GM18507 (cell line): ENCODE measurements at places on chromosomes 16 and 17.
A peak's percentile ranks its signal among the peaks of the same experiment; 100 is the strongest.

- DNase-seq = no peak
Observed at GRCh38 chr16:47310792-47311211, 150.1 kb downstream of the ITFG1 start.

- no peak for DNase-seq
Observed at GRCh38 chr17:75932852-75933251, 8.0 kb downstream of the FBF1 start.

GRCh38 chr16:77564791-77565390 lies 130.1 kb upstream of the ADAMTS18 start:
- DNase-seq = no peak

DNA sequence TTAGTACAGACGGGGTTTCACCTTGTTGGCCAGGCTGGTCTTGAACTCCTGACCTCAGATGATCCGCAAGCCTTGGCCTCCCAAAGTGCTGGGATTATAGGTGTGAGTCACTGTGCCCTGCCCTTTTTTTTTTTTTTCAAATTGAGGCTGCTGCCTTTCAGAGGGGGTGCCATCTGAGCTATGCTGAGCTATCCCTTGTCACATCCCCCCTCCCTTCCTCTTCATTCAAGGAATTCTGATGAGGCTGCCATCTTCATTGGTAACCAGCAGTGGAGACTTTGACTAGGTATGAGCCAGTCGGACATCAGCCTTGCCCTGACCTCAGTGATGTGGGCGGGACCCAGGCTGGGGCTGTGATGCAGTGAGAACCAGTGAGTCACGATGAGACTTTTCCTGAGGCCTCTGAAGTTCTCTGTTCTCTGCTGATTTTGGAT lies 24.4 kb upstream of the GPT2 start:
- DNase-seq = no peak

DNA sequence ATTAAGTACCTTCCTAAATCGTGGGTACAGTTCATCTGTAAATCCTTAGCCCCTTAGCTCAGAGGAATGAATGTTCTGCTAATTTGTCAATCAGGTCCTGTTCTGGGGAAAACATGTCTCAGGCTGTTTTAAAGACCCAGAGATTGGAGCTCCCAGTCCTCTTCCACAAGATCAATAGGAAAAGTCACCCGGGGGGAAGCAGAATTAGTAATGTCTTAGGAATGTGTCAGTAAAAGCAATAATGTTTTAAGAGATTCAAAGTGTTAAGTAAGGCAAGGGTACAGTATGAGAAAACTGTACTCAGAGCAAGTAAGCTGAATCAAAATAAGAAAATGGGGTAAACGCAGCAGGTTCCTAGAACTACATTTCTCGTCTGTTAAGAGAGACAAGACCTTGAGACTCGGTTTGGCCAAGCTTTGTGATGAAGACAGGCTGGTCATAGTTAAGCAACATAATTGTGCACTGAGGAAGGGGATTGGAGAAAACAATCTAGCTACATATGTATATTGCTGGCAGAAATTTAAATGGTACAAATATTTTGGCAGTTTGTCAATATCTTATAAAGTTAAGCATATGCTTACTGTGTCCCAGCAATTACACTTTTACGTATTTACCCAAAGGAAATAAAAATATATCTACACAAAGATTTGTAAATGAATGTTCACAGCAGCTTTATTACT lies 192.9 kb upstream of the C17orf78 start:
- no peak for DNase-seq

GRCh38 chr17:40350689-40351358 lies 13.7 kb downstream of the GJD3 start:
- DNase-seq = no peak

DNA sequence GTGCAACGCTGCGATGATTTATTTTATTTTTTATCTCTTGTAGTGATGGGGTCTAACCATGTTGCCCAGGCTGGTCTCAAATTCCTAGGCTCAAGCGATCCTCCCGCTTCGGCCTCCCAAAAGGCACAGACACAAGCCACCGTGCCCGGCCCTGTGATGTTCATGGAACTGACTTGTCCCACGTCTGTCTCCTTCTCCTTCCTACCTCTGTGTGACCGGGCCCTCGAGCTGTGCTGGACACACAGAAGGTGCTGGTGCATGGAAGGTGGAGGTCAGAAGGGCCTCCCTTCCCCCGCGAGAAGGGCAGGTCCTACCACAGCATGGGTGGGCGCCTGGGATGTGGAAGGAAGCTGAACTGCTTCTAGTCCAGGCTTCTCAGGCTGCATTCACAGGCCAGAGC lies 88.0 kb downstream of the SEC14L1 start:
- no peak for DNase-seq

DNA sequence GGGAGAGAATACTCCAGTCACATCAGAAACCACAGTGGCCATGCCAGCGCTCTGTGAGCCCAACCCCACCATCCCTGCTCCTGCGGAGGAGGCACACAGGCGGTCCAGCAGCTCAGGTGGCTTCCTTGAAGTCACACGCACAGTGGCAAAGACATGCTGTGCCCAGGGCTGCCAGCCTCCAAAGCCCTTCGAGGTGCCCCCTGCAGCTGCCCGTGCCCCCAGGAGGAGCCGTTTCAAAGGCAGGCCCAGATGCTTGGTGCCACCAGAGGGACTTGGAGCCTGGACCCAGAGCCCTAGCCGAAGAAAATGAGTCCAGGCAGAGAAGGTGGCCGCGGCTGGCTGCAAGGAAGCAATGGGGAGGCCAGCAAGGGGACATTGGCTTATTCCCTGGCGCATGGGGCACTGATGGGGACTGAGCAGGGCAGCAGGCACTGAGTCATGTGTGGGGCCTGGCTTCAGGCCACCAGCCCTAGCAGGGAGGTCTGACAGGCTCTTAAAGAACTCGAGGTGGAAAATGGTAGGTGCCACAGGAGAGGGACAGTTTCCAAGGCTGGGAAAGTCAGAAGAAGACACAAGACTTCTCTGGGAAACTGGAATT lies 17.2 kb upstream of the CACNG1 start:
- no peak for DNase-seq

DNA sequence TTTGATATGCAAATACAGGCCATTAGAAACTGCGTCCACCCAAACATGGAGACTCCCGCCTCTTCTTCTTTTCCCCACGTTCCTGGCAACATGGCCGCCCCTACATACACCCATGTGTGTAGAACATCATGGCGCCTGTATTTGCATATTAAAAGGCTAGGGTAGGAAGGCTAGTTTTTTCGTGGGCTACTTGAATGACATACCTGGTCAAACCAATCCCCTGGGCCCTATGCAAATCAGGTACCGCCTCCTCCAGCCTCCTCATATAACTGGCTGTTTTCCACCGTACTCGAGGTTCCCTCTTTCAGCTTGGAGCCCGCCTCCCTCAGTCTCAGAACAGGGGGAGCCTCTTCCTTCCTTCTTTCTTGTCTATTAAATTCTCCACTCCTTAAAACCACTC lies 840 bp upstream of the CD300LB start:
- no peak for DNase-seq

GRCh38 chr16:50838165-50838564 lies 96.3 kb downstream of the CYLD start:
- DNase-seq = no peak

DNA sequence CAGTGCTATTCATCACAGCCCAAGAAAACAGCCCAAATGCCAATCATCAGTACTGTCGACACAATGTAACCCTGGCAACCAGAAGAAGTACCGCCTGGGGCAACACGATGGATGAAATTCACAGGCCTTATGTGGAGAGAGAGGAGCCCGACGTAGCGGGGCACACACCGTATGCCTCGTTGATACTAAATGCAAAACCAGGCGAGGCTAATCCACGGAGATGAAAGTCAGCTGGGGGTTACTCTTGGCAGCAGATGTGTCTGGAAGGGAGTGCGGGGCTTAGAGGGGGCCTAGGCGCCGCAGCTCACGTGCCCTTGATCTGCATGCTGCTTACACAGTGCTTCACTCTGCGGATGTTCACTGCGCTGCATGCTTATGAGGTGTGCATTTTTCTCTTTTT lies 29.8 kb downstream of the ITGAE start:
- DNase-seq = no peak

DNA sequence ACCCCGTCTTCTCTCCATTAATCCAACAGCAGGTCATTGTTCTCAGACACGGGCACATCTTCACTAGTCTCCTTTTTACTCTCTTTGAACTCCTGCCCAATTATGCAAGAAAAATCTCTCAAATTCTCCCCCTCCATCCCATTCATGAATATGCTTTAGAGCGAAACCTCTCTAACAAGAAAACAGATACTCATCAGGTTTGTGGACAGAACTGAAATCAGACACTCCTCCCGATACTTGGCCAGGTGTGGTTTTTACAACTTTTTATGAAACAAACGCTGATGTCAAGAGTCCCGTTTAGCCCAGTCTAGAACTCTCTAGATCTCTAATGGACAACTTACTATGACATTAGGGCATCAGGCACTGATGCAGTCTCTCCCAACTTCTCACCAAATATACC lies 40.9 kb downstream of the PIK3R5 start:
- DNase-seq = no peak

DNA sequence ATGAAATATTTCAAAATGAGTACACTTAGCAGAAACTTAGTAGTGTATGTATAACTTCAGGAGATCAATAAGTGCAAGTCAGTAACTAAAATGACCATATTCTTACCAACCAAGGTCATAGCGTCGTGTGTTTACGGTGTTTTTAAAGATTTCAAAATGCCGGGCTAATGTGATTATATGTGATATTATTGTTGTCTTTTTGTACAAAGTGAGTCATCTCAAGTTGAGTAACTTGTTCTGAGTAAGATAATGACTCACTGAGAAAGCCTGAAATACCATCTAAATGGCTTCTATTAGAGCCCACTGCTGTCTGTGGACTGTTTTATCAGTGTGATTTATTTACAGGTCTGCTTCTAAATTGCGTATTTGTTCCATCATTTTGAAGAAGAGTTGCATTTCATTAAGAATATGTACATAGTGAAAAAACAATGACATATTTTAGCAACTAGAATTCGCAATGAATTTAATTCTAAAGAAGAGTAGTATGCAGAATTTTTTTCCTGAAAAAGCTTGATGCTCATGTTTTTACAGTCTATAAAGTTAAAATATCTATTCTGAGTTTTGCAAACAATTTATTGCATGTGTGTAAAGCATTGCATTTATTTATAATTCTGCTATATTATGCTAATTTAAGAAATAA lies 12.7 kb downstream of the KRT12 start:
- DNase-seq = no peak

DNA sequence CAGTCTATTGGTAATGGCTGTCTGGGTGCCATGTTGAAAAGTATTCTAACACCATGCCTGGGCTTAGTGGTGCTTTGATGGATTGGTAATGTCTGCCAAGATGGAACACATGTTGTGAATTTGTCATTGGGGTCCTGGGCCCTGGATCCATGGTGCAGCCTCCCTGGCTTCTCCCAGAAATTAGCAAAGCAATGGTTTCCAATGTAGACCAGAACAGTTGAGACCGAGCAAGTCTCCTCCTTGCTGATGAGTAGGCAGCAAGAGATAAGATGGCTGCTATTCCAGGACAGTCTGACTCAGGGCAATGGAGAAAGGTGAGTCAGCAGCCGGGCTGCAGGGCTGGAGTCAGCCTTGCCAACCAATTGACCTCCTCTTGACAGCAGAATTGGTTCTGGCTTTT lies 30.8 kb downstream of the GPR139 start:
- DNase-seq = no peak

DNA sequence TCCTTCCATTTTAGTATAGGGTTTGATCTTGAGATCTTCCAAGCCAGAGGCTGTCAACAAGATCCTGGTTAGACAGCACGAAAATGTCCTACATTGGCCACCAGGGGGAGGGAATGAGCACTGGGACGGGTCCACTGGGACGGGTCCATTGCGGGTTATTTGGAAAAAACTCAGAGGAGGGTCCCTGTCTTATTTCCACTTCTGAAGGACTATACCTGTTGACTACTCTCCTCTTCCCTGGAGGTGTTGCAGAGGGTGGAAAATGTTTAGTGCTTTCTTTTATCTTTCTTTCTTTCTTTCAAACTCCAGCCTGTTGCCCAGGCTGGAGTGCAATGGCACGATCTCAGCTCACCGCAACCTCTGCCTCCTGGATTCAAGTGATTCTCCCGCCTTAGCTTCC lies 2.5 kb downstream of the TTLL6 start:
- DNase-seq = peak; percentile 67

DNA sequence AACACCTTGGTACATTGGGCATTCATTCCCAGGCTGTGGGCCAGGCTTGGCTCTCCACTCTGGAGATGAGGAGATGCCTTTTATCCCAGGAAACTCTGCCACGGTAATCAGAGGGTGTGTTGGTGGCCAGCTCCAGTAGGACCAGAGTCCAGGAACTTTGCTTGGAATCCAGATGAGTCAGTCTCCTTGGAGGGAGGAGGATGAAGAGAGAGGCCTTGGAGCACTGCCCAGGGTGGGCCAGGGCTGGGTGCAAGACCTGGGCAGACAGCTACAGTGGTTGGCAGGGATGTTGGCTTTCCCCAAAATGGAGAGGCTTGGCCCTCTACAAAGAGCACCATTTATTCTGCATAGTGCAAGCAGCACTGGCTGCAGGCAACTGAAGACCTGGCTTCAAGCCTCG lies 209.0 kb downstream of the RGS9 start:
- DNase-seq = no peak
